Effector memory CD4-positive, alpha-beta T cell (primary cell): ENCODE measurements at places on chromosomes 3 and 15.

GRCh38 chr15:72559781-72560180 is 85.7 kb downstream of the ARIH1 start:
- no peak for DNase-seq
- peaks cover 34% of the 10 kb centered on the region for H3K36me3 ChIP-seq
- no peak overlapping the region for H3K27ac ChIP-seq
- H3K4me3 ChIP-seq: no peak overlapping the region
- H3K27me3 ChIP-seq: no peaks in the 10 kb centered on the region

GRCh38 chr3:136818769-136819391 is at the start of gene SLC35G2:
TSS of gene SLC35G2 (plus strand) at chr3:136819126. CDS start at chr3:136854461, 35,335 bp downstream.
- DNase-seq: peak; percentile 8
- H3K27ac ChIP-seq: no peak within 1 kb of the TSS
- H3K4me1 ChIP-seq: peaks cover 8% of the 10 kb centered on the region
- no peaks in the 10 kb centered on the region for H3K36me3 ChIP-seq
- H3K4me3 ChIP-seq: peak within 1 kb of the TSS; percentile 63

DNA sequence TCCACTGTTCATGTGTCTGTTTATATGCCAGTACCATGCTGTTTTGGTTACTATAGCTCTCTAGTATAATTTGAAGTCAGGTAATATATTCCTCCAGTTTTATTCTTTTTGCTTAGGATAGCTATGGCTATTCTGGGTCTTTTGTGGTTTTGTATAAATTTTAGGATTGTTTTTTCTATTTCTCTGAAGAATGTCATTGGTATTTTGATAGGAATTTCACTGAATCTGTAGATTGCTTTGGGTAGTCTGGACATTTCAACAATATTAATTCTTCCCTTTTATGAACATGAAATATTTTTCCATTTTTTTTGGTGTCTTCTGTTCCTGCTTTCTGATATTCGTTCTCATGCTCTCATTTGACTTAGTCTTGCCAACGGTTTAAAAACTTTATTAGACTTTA is 39.6 kb downstream of the GREM1 start:
- no peak for DNase-seq
- H3K4me1 ChIP-seq: no peaks in the 10 kb centered on the region
- no peaks in the 10 kb centered on the region for H3K36me3 ChIP-seq

DNA sequence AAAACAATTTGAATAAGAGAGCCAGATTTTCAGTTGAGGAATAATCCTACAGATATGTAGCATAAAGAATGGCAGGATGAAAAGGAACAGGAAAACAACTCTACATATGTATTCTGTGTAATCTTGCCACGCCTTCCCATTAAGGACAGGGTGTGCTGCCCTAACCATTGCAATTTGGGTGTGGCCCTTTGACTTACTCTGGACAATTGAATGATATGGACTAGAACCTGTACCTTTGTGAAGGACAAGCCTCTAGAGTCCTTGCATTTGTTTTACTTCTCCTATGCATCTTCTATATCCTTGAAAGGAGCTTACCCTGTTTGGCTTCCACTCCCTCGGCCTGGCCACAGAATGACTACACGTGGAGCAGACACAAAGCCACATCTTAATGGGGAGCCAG is 1261.6 kb upstream of the GBE1 start:
- no peaks in the 10 kb centered on the region for H3K4me1 ChIP-seq
- H3K4me3 ChIP-seq: no peak overlapping the region
- no peaks in the 10 kb centered on the region for H3K27me3 ChIP-seq
- H3K27ac ChIP-seq: no peak overlapping the region
- no peaks in the 10 kb centered on the region for H3K36me3 ChIP-seq
